ENCODE measurements at places on chromosomes 6 and 20. TPM values are rescaled to one million over a fixed set of nuclear protein-coding genes. Genes with fewer than 3 reads are reported as not detected.

MEI4 gene
- total RNA-seq: not detected

C2 gene
- total RNA-seq: 9.4 TPM

BCAS4 gene
- not detected for total RNA-seq

ZNF335 gene
- 80.0 TPM for total RNA-seq

C6orf15 gene
- not detected for total RNA-seq

LAMA2 gene
- total RNA-seq: 12.3 TPM

RAD21L1 gene
- not detected for total RNA-seq

VSX1 gene
- total RNA-seq: not detected

DNA sequence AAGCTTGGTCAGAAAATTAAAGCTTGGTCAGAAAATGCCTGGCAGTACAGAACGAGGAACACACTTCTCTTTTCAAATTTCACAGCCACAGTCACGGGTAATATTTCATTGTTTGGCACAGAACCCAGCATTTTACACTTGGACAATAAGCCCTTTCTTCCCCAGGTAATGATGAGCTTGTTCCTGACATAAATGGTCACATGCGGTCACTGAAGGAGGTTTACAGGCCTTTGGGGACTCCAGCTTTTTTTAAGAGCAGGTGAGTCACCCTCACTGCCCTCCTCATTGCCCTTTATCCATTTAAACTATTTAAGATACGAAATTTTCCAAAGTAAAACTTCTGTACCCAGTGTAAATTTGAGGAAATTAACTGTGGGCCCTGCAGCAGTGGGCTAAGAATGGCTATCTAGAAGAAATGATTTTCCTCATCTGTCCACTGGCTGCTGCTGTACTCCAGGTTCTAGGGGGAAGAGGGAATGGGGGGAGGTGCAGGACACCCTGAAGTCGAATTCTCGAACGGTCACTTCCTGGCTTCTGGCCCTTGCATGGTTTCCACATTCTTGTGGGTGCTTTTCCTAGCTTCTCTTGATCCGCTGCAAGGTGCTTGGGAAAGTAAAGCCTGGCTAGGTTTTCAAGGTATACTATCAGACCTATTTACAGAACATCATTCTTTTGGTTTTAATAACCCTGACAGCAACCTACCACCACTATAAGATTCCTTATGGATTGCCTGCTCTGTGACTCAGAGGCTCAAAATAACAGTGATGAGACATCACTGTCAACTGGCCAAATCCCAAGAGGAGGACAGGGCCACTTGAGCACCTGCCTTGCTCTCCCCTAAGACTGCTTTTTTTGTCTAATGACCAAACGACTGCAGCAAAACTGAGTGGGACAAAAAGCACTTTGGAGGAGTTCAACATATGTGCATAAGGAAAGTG lies 75.8 kb downstream of the PREP start:
- DNase-seq: no peak

DNA sequence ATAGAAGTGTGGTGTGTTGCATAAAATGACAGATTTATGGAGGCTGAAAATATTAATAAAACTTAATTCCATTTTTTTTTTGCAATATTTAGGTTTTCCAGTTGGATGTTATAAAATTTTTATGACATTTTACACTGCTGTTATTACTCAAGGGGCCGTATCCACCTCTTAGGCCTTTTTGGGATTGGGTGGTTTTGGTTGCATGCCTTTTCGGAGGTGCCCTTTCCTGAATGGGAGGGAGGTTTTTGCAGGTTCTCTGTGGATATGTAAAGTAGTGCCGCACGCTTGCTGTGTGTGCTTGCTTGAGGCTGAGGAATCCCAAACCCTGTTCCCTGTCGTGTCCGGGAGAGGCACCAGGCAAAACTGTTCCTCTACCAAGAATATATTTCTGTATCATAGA lies 6.8 kb downstream of the ARID1B start:
- no peak for DNase-seq

DNA sequence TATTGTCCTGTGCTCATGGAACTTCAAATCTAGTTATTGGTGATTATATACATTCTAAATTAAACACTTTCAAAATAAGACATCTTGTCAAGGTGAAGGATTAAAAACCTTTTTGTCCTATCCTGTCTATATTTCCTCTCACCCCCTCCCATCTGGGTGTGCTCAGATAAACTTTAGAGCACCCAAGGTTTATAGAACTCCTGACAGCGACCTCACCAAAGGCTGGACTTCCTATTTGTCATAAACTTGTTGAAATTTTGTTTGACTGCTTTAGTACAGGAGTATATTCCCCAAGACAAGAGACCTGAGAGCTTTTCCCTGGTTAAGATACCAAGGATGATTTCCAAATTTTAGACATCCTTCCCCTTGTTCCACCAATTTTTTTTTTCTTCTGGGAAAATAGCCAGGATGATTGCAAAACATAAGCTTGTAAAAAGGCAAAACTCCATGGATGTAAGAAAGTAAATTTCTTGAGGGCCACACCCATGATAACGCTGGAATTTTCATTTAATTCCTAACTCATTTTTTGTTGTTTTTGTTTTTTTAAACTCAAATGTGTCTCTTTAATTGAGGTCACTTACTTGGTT lies 33.0 kb downstream of the CARMIL1 start:
- no peak for DNase-seq

DNA sequence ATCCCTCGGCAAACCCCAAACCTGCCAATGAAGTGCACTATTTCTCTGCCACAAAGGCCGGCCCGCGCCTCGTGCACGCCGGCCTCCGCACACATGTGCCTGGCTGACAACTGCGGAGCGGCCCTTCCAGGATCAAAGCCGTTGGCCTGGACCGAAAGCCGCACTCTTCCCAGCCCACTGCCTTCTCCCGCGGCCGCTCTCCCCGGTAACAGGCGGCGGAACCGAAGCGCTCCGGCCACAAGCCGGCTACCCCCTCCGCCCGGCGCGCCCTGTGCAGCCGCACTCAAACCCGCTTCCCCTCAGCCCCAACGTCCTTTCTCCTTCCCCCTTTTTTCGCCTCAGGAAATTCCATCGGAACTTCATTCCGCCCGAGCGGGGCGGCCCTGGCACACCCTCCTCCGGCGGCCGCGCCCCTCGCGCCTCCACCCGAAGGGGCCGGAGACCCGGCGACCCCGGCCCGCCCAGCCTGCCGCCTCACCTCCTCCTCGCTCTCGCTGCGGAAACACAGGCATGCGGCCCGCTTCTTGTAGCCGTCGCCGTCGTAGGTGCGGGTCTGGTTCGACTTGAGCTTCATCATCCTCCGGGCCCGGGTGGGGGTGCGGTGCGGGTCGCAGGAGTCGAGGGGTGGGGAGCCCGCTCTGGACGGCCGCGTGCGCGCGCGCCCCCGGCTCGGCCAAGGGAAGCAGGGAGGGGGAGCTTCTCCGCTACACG lies 528 bp downstream of the NUDT3 start:
- DNase-seq: peak; percentile 61

DNA sequence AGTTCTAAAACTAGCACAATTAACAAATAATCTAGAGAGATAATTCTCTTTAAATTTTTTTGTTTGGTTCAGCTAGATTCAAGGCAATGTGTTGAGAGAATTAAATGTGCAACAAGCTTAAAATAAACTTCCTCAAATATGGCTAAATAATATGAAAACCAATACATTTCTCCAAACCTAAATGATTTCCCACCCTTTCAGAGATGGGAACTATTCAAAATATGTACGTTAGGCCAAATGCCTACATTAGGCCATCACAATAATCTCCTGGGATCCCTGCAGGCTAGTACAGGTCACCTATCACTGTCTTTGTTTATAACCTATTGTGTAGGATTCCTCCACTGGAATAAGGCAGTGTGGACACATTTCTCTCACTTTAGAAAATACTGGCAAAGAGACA lies 1.7 kb downstream of the FAXC start:
- no peak for DNase-seq

DNA sequence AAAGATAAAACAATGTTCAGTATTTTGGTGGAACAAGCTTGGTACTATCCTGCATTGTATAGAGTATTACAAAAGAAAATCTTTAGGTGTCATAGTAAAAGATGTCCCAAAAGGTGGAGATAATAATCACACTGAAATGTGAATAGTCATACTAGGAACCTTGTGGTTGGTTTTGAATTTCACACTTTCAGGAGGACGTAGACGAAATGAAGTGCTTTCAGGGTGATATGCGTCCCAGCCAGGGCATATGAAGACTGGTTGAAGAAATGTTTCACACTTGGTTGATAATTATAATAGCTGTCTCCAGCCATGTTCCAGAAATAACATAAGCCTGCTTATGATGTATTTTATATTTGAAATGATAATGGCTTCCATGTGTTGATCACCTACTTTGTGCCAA lies 60.4 kb downstream of the SCAND1 start:
- no peak for DNase-seq

DNA sequence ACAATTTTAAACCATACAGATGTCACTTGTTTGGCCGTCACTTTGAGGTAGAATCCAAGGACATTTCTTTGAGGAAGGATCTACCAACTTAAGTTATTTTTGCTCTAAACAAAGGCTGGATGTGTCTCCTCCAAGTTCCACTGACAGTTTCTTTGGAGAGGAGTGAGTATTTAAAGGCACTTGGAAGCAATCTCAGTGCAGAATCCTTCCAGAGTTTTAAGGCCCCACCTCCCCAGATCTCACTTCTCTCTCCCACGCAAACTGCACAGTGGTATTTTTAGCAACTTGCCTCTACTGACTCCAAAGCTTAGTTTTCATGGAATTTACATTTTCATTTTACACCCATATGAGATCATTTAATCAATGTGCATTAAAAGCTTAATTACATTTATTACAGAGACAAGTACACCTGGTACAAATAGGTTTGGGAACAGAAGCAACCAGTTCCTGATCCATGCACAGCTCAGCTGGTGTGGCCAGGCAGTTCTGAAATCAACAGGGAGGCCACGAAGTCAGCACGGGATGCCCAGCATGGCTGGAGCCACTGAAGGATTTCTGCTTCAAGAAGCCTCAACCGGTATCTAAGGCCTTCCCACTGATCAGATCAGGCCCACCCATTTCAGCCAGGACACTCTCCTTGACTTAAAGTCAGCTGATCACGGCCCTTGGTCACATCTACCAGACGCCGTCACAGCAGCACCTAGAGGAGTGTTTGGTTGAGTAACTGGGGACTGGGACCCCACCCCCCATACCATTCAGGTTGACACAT lies 109.8 kb downstream of the SYCP2 start:
- no peak for DNase-seq

GRCh38 chr20:17637985-17638640 lies 43.9 kb downstream of the RRBP1 start:
- DNase-seq: no peak

GRCh38 chr6:144500892-144501291 lies 215.8 kb downstream of the UTRN start:
- no peak for DNase-seq

- peak; percentile 58 for DNase-seq
Measured at GRCh38 chr20:50464026-50464724, 46.0 kb upstream of the PTPN1 start.

DNA sequence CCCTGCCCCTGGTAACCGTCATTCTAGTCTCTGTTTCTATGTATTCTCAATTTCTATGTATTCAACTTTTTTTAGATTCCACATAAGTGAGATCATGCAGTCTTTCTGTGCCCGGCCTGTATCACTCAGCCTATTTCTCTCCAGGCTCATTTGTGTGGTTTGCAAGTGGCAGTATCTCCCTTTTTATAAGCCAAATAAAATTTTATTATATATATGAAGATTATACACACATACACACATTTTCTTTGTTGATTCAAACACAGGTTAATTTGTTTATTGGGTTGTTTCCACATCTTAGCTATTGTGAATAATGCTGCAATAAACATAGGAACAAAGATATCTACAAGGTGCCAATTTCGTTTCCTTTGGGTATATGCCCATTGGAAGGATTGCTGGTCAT lies 571.7 kb downstream of the DHX35 start:
- peak; percentile 11 for DNase-seq

DNA sequence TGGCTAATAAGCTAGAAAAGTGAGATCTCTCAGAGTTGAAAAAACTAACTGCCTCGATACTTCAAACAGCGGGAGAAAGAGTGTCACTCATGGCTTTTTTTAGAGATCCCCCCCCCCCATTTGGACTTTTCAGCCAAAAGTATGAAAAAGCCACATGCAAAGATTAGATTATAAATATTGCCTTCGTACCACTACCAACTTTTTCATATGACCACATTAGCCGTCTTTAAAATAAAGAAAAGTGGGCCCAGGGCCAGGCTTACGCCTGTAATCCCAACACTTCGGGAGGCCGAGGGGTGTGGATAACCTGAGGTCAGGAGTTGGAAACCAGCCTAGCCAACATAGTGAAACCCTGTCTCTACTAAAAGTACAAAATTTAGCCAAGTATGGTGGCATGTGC lies 4.4 kb downstream of the PGK2 start:
- no peak for DNase-seq

GRCh38 chr6:151340219-151340978 lies 51.0 kb downstream of the ZBTB2 start:
- no peak for DNase-seq

- DNase-seq: no peak
Measured at GRCh38 chr6:16320533-16321340, 82.3 kb downstream of the GMPR start.

GRCh38 chr6:107348224-107348623 lies 111.1 kb downstream of the PDSS2 start:
- DNase-seq: no peak

GRCh38 chr6:16227605-16228004 lies 10.8 kb upstream of the GMPR start:
- DNase-seq: no peak

DNA sequence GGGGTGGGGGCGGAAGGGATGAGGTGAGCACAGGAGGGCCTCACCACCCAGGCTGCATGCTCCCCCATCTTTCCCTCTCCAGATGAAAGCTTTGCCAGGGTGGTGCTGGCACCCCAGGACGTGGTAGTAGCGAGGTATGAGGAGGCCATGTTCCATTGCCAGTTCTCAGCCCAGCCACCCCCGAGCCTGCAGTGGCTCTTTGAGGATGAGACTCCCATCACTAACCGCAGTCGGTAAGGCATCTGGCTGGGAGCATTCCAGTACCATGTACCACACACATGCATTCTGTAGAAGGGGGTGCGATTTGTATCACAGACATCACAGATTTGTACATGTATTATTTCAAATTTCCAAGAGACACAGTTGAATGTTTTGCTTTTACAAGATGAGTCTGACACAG lies 40.6 kb upstream of the SRF start:
- DNase-seq: no peak

DNA sequence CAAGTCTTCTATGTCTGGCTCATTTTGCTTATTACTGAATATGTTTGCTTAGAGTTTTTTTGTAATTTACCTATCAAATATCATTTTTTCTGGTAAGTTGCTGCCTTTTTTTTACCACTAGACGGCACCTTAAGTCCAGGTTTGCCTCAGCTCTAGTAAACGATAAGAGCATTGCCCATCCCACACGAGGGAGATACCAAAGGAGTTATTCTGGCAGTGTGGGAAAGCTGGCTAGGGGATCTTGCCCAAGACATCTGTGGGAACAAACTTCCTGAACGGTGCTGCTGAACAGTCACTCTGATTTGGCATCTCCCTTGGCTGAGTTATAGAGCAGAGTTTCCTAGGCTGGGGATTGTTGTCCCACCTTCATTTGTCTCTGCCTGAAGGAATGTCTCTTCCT lies 306.4 kb downstream of the COL12A1 start:
- no peak for DNase-seq
